ENCODE measurements at places on chromosomes 12 and 14.

DNA sequence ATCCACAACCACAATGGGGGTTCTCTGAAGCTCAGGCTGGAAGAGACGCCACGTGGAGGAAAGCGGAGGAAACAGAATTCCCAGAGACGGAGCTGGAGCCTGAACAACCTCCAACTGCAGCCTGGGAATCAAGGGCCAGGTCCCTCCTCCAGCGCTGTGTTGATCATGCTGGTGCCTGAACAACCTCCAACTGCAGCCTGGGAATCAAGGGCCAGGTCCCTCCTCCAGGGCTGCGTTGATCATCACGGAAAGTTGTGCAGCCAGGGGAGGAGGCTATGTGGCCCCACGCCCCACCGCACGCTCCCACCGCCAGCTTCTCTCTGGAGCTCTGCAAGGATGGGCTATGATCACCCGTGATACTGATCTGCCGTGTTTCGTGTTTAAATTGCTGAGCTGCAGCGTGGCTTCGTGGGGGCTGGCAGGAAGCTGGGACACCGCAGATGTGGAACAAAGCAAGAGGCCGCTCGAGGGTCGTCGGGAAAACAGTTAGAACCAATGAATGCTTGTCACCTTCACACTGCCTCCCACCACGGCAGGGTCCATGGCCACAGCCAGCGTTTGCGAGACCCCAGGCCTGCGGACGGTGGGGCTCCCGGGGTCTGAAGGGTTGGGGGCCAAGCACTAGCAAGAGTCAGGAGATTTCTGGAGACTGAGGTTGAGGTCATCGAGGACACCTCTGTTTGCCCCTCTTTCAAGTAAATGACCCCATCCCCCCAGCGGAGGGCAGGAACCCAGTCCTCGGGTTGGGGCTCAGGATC, 51.8 kb upstream of the FBRSL1 start:
- DNase-seq: no peak

- no peak for DNase-seq
These were observed 890.1 kb downstream of the GALC start for GRCh38 chr14:87102811-87103378.

DNA sequence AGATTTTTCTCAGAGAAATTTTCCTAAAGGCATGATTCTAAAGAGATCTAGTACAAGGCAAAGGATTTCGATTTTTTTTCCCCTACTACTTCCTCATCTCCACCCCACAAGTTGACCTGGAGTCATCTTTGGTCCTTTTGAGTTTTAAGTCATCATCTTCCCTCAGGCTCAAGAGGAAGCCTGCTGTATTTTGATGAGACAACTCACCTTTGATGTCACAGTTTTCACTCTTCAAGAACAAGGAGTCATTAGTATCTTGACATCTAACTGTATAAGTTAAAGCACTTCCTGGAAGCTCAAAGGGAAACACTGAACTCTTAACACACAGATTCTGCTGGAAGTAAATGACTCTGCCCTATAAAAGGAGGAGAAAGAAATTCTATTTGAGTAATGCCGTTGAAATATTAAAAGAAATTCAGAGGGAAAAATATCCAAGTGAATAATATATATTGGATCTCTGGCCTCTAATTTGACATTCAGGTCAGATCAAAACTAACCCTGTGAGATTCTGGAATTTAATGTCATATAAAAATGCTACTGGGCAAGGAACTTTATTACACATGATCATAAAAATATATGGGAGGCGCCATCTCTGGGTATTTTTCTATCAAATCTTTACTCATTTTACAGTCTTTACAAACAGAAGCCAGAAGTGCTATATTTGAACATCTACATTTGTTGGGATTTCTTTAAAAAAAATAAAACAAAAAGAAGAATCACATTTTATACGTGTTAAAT, 435.0 kb downstream of the NRXN3 start:
- no peak for DNase-seq

DNA sequence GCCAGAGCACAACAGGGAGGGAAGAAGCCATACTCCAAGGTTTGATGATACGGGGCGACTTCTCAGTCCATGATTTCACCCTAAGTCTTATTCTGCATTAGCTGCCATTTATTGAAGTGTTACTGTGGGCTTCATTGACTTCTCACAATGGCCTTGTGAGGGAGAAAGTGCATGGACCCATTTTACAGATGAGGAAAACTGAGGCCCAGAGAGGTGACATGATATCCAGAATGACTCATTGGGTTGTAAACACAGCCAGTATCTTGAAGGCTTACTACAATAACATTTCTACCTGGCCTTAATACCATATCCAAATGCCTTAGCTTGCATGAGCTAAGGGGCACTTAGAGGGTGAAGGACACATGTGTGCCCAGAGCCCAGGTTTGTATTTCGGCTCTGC, 100.6 kb downstream of the CMKLR1 start:
- DNase-seq: no peak

DNA sequence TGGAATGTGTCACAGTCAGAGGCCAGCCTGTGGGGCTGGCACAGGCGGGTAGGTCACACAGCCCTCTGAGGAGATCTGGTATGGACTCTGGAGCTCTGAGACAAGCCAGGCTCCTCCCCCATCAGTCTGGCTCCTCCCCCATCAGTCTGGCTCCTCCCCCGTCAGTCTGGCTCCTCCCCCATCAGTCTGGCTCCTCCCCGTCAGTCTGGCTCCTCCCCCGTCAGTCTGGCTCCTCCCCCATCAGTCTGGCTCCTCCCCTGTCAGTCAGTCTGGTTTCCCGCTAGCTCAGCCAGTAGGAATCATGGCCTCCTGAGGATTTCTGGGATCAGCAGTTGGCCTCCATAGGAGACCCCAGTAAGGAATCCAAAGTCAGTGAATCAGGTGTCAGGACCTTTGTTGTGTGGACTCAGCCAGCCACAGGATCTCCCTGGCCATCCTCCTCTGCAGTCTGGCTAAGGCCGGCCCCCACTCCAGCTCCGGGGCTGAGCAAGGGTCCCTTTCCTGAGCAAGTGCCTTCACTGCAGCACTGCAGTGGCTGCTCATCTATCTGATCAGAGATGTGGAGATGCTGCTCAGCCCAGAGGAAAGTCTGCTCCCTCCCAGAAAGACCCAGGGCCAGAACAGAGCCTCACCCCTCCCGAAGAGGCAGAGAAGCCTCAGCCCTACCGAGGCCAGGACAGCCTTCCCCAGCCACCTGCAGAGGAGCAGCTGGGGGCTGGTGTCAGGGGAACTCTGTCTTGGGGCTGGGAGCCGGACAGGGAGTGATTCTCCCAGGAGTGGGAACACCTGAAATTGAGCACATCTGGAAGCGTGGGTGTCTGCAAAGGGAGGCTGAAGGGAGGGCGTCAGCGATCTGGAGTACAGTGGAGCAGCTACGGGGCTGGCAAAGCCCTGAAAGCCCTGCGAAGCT, 35.7 kb downstream of the IQSEC3 start:
- DNase-seq: no peak

GRCh38 chr12:93591137-93591868, 18.8 kb downstream of the SOCS2 start:
- DNase-seq: peak; percentile 18

- DNase-seq: no peak
These were observed 254.7 kb downstream of the EGLN3 start for GRCh38 chr14:33696165-33696564.

DNA sequence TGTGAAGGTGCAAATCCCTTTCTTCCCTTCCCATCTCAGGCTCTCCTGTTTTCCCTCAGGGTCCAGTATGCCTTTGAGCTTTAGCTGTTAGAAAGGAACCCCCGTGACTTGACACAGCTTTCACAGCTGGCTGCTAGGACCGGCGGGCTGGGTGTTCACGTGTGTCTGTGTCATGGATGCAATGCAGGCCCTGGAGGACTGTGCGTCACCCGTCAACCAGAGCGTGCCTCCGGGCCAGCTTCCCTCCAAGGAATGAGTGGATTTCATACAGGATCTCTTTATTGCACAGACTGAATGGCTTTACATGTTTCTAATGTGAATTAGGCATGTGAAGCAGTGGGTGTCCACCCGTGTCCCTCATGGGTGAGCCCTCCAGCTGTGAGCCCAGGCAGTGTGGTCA, 77.4 kb downstream of the AACS start:
- no peak for DNase-seq

DNA sequence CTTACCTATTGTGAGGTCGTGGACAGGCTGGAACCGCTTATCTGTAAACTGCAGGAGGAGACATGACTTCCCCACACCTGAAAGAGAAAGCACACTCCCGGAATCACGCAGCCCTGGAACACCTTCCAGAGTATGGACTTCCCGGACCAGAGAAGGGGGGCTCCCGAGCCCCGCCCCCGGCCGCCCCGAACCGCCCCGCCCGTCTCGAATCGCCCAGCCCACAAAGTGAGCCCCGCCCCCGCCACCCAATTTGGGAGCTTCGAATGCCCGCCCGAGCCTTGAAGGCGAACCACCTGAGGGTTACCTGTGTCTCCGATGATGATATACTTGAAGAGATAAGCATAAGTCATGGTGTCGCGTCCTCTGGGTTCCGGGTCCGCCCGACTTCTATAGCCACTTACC, 235 bp downstream of the RAB2B start:
- DNase-seq: no peak

- DNase-seq: no peak
These were observed 20.0 kb downstream of the CRACR2A start for GRCh38 chr12:3732901-3733300.

DNA sequence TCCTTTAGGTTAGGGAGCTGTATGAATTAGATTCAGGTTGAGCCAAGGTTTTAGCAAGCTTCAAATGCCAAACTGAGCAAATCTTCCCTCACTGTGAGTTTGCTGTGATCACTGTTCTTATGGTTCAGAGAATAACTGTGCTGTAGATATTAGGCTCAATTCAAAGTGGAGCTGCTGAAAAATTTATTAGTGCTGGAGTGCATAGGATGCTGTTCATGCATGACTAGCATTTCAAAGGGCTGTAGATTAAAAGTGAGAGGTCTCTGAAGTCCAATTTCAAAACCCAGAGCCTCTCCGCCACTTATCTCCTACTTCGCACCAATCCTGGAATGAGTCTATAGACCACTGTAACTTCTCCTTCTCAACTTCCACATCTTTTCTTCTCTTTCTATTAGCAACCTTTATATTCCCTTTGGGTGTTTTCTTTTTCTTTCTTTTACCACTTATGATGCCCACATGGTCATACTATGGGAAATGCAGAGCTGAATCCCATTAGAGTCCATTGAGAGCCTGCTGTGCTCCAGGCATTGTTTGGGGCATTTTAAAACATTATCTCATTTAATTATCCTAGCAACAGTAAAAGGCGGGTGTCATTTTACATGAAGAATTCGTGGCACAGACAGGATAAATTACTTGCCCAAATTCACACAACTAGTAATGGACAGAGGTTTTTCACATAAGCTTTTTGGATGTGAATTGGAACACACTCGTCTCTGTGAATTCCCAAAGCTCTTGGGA, 77.5 kb upstream of the EEA1 start:
- DNase-seq: no peak

DNA sequence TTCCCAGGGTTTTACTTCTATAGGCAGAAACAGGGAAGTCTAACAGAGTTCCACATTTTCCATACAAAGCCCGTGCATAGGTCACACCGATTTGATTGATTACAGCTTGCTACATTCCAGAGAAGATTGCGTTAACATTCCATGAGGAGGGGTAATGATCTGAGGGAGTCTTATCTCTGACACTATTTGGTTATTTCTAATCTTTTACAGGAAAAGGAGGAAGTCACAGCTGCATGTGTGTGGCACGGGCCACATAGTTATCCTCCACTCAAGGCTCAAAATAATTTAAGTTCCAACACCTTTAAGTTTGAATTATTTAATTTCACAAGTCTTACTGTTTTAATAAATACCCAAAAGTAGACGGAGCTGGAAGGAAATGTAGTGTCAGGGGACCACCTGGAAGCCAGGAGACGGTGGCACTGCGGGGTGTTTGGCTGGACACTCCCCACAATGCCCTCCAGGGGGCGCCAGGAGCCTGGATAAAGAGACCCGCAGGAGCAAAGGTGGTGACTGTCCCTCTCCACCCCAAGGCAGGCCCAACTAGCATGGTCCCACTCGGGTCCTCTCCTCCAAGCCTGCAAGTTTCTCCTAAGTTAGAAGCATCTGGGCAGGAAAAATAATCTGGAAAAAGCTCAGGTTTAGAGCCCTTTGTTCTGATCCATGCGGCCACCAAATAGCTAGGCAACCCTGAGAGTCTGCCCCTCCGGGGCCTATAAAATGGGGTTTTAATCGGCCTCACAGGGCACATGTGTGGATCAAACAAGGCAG, 20.2 kb downstream of the KRT8 start:
- peak; percentile 80 for DNase-seq

DNA sequence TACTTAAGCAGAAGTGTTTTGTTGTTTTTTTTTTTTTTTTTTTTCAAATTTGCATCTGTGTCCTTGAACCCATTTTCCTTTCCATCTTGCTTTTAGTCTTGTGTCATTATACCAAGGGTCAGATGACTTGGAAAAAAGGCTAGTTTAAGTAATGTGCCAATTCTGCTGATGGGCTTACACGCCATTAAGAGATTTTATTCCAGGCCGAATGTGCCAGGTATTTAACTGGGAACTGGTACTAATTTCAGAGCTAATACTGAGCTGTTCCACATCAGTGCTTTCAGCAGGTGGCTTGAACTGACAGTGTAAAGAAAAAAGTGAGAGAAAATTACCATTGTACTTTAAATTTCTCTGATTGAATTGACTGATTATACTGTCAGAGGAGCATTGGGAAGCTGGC, 224.9 kb downstream of the NPAS3 start:
- DNase-seq: no peak

DNA sequence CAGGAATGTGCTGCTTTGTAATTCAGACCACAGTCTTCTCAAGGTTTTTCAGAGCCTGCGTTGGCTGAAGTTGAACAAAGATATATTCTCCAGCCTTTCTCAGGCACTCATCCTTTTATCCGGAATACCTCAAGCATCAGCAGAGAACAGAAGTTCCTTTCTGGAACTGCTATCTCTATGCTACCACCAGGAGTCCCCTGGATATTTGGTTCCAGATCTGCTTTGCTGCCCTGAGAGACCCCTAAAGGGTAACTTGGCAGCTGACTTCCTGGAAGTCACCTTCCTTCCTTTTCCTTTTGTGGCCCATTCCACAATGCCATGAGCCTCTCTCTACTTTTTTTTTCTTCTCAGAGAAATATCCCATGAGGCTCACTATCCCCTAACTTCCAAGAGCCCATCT, 188.2 kb downstream of the PLCZ1 start:
- no peak for DNase-seq

GRCh38 chr12:69904777-69905176, 79.8 kb downstream of the MYRFL start:
- no peak for DNase-seq

- DNase-seq: no peak
These were observed 86.7 kb downstream of the NCOR2 start for GRCh38 chr12:124480469-124481256.

GRCh38 chr12:87596134-87596533, 433.1 kb downstream of the C12orf50 start:
- no peak for DNase-seq

GRCh38 chr12:106975993-106976658, 10.8 kb downstream of the MTERF2 start:
- no peak for DNase-seq

DNA sequence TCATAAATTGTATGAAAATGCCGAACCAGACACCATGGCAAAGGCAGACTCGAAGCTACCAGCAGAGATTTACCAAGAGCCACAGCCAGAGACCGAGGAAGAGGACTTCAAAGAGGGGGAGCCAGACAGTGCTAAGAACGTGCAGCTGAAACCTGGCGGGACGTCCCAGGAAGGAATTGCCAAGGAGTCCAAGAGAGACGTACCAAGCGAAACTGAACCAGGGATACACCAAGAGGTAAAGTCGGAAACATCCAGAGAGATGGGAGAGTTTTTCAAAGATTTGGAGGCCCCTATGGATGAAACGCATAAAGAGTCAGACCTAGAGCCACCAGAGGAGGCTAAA, 294 bp downstream of the SAMD15 start:
- DNase-seq: no peak

- DNase-seq: no peak
These were observed 5.0 kb upstream of the POP5 start for GRCh38 chr12:120586206-120586605.
